ENCODE measurements at places on chromosomes 12 and 14.

DNA sequence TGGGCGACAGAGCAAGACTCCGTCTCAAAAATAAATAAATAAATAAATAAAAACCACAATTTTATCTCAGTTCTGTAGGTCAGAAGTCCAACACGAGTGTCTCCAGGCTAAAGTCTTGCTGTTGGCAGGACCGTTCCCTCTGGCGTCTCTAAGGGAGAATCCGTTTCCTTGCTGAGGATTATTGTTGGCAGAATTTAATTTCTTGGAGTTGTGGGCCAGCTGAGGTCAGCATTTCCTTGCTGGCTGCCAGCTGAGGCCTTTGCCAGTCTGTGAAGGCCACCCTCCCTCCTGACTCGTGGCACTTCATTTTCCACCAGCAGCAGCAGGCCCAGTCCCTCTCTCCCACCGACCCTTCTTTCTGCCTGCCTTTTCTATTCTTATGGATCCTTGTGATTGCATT is 17.2 kb downstream of the PSMC1 start:
- no peak for DNase-seq

- DNase-seq, result no peak
These were observed 11.6 kb downstream of the CKB start for GRCh38 chr14:103510724-103511693.

GRCh38 chr12:110590059-110590458 is 6.9 kb upstream of the PPTC7 start:
- DNase-seq, result no peak

DNA sequence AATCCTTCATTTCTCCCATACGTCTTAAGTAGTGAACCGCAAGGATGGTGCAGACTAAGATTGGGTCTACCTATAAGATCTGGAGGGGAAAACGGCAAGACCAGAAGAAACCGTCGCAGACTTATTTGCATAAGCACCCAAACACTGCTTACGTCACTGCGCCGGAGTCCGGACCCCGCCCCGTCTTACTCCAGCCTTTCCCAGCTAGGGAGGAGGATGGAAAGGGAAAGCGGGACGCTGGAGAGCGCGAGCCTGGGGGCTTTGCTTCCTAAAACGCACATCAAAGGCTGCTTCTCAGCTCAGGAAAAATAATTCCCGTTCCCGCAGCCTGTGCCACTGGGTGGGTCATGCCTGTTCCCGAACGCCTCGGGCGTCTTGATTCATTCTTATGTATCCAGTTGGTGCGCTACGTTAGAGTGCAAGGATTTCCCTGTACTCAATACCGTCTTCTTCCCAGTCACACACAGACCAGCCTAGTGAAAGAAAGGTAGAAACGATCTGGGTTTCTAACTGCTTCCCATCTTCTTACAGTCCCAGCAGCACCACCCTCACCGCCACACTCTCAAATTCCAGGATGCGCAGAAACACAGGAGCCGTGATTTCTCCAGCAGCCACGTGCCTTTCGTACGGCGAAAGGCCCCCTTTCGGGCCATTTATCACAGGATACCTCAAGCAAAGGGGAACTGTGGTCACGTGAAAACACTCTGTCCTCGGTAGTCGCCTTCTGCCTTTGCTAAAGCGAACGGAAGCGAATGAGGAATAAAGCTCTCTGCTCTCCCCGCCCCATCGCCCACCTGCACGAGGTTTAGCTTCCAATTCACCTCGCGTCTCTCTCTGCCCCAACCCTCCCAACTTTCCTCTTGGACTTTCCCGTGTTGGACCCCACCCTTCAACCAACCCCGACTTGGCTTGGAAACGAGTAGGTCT is 1.1 kb downstream of the SLC6A15 start:
- peak; percentile 66 for DNase-seq

GRCh38 chr12:5232826-5233500 is 189.3 kb downstream of the KCNA5 start:
- peak; percentile 91 for DNase-seq

DNA sequence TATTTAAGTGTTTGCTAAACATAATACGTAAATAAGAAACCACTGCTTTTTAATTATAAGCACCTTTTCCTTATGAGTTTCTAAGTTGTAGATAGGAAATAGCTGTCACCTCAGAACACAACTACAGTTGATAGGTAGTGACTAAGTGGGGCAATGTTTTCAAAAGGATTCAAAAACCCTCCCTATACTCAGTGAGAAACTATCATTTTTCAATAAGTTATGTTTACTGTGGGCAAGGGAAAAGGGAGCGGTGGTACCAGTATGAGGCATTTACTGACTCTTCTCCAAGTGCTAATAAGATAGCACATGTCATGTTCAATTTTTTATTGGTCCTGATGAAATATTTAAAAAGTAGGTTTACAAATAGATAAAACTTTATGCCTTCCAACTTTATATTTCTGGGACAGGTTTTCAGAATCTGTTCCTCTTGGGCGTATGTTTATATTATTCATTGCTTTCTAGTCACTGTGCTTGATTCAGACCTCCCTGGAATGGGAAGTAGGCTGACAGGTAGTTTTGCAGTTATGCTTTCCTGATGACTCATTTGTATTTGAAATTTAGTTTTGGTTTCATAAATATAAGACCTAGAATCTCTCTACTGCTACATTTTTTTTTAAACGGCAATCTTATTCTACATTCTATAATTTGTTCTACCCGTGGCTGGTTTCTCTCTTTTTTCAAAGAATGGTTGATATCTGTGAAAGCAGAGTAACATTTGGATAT is 153.1 kb downstream of the TMEM117 start:
- no peak for DNase-seq

GRCh38 chr12:46507766-46508165 is 135.2 kb upstream of the SLC38A2 start:
- no peak for DNase-seq

- DNase-seq, result no peak
These were observed 23.7 kb downstream of the CDC42BPB start for GRCh38 chr14:103033681-103034096.

- no peak for DNase-seq
These were observed 225.0 kb downstream of the SPTSSA start for GRCh38 chr14:34237081-34237480.

DNA sequence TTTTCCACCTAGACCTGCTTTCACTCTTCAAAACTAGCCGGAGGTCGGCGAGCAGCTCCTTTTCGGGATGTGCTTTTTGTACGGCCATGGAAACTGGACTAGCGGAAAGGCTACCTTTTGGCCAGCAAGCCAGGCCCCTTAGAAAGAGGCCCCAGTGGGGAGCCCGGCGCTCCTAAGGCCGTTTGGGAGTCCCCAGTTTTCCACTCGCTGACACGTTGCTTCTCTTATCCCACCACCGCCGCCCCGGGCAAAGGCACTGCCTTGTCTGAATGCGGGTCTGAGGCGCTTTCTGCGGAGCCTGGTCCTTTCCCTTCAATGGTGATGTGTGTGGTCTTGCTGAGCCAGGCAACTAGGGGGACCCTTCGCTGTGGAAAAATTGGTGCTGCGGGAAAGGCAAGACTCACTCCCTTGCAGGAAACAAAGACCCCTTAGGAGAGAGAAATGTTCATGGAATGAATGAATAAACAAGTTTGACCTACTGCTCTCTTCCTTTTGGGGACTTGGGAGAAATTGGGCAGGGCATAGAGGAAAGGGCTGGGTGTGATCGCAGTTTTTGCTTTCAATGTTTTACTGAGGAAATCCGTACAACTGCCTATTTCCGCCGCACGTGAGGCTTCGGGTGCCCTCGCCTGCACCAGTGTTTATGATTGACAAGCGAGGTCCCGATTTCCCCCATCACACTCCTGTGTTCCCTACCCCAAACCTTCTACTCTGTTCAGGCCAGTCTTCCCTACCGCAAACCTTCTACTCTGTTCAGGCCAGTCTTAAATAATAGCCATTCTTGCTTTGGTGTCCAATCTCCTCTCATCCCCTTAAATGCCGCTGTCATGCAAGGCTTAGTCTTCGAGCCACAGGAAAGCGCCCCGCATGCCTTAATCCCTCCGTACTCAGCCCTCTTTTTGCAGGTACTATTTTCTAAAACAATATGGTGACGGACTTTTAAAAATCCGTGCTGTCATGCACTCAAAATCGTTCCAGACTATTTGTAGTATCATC is 1.0 kb upstream of the SLC38A2 start:
- peak; percentile 63 for DNase-seq

DNA sequence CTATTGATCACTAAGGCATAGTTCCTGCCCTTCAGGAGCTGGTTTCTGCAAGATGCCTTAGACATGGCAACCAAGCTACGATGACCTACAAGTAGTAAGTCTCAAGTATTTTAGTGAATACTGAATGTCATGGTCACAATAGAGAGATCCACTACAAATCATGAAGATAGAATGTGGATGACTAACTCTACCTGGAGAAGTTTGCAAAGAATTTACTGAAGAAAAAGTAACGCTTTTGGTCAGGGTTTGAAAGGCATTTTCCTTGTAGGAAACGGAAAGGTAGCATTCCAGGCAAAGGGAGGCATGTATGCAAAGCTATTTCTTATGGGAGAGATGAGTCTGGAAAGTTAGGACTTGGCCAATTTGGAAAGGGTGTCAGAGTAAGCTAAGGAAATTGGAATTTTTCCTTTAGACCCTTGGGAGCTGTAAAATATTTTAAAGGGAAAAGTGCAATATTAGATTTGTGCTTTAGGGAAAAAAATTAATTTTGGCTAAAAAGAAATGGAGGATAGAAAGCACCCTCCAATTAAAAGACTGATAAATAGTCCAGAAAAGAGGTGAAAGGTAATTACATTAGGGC is 377.5 kb downstream of the EGLN3 start:
- no peak for DNase-seq

DNA sequence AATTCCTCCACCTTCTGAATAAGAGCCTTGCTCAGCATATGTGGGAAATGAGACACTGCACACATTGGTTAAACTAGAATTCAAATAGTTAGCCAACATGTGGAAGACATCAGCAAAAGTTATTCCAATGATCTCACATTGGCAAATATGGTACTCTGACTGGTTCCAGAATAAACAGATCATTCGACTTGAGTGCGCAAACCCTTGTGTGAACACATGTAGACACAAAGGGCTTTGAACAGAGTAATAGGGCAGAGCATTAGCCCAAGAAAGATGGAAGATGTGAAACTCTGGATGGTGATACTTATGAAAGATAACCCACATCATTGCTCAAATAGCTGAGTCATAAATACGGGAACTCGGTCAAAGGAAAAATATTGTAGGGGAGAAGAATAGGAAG is 1133.4 kb upstream of the SEL1L start:
- DNase-seq, result no peak

DNA sequence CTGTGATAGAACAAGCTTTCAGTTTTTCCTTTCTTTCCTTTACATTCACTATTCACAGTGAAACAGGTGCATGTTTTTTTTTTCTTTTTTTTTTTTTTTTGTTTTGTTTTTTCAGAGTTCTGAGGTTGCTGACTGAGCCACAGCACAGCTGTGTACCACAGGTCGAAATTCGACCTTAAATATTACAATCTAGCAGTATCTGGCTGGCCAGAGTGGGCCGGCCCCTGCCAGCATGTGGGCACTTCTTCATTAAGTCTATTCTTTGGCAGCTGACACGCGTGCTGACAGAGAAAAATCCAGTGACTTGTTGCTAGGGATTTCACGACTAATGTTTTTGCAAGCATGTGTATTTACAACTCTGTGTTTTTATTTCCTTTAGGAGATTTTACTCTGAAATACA is 33.9 kb downstream of the FBXO33 start:
- peak; percentile 5 for DNase-seq

- DNase-seq, result no peak
These were observed 49.4 kb downstream of the SLC25A47 start for GRCh38 chr14:100372357-100373048.

- DNase-seq, result peak; percentile 92
These were observed 69.3 kb downstream of the EEA1 start for GRCh38 chr12:92859650-92860386.

DNA sequence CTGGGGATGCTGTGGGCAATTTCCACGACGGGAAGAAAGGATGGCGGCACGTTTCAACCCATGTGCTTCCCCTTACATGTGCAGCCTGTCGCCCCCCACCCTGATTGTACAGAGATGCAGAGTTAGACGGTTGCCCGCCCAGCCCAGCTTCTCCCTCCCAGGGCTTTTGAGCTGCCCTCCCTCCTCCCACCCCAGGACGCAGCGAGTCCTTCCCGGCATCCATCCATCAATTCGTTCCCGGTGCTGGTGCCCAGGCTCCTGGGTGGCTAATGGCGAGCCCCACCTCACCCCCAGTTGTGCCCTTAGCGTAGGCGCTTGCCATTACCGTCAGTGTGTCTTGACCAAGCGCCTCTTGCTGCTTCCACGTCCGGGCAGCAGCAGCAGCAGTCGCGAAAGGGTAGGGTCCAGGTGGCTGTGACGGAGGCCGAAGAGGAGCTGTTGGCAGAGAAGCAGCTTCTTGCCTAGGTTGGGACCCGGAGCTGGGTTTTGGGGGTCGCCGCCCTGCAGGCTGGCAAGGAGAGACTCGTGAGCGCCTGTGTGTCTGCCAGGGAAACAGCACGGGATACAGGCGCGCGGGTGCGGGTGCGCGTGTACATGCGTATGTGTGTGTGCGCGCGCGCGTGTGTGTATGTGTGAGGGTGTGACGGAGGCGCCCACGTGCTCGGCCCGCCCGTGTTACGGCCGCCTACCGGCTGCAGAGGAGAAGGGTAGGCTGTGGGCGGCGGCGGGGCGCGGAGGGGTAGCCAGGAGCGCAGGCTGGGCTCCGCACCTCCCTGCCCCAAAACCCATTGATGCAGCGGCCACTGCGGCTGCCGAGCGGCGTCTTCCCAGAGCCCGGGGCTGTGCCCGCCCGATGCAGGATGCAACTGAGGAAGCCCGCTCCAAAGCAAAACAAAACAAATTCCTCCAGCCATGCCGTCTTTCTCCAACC is at the start of gene SLC6A15:
Gene SLC6A15, minus strand, starts transcription at position 602 of the 931 bp plus-strand sequence. CDS start 20,679 bp downstream, outside the sequence.
- DNase-seq, result peak; percentile 87

- DNase-seq, result no peak
These were observed 99.6 kb upstream of the HECTD1 start for GRCh38 chr14:31307198-31307597.

DNA sequence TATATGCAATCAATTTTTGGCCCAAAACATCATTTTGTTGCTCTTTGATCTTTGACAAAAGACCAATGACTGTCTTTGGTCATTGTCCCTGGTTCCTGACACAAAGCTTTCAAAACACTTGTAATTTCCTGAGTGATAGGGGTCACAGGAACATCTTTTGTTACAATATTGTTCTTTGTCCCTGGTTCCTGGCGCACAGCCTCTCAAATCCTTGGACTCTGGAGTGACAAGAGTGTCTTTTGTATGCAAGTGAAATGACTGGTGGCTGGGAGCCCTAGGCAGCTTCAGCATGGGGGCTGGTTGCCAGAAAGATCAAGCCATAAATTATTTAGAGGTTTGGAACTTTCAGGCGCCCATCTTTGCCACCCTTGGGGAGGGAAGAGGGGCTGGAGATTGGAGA is 53.9 kb downstream of the DNAH10 start:
- no peak for DNase-seq

- DNase-seq, result no peak
These were observed 750.2 kb downstream of the TMEM121 start for GRCh38 chr14:106276326-106277267.

- no peak for DNase-seq
These were observed 69.2 kb upstream of the ETV6 start for GRCh38 chr12:11580125-11580751.

GRCh38 chr12:55002355-55002754 is 17.4 kb upstream of the NEUROD4 start:
- no peak for DNase-seq

- DNase-seq, result no peak
These were observed 38.1 kb upstream of the TRAF3 start for GRCh38 chr14:102739190-102739469.

Data from NCI-H146 (cell line).